ENCODE measurements at places on chromosomes 4 and X. TPM values are rescaled to one million over a fixed set of nuclear protein-coding genes. Genes with fewer than 3 reads are reported as not detected.

GAGE1 gene
- not detected for total RNA-seq

CRMP1 gene
- total RNA-seq: not detected

FRAS1 gene
- 13.1 TPM for total RNA-seq

LRIT3 gene
- not detected for total RNA-seq

TRPC5OS gene
- not detected for total RNA-seq

RS1 gene
- total RNA-seq: not detected

KLF8 gene
- 93.2 TPM for total RNA-seq

DCAF4L1 gene
- total RNA-seq: 0.23 TPM

RAI2 gene
- not detected for total RNA-seq

GPR143 gene
- not detected for total RNA-seq

LRAT gene
- 0.68 TPM for total RNA-seq

SGMS2 gene
- 17.0 TPM for total RNA-seq

BEND2 gene
- not detected for total RNA-seq

AFP gene
- 1.7 TPM for total RNA-seq

CCSER1 gene
- 4.1 TPM for total RNA-seq

PCDH19 gene
- total RNA-seq: 0.05 TPM

TKTL2 gene
- not detected for total RNA-seq

ZFX gene
- total RNA-seq: 39.1 TPM

FAM47A gene
- not detected for total RNA-seq

FATE1 gene
- total RNA-seq: not detected

LNX1 gene
- total RNA-seq: 3.3 TPM

ASB9 gene
- 5.7 TPM for total RNA-seq

CSN1S1 gene
- not detected for total RNA-seq

CPZ gene
- total RNA-seq: 9.1 TPM

HSFX4 gene
- not detected for total RNA-seq

SCML2 gene
- total RNA-seq: 0.53 TPM

TMPRSS11A gene
- not detected for total RNA-seq

GPR82 gene
- total RNA-seq: not detected

CTAG1B gene
- total RNA-seq: not detected

ATP1B4 gene
- total RNA-seq: not detected

TLR7 gene
- total RNA-seq: not detected
